Stimulated activated CD4-positive, alpha-beta T cell treated with anti-CD3 and anti-CD28 coated beads, Interleukin-4, amount 100 ng/mL, for 48 hours (primary cell): ENCODE measurements at places on chromosomes 16 and 17.

DNA sequence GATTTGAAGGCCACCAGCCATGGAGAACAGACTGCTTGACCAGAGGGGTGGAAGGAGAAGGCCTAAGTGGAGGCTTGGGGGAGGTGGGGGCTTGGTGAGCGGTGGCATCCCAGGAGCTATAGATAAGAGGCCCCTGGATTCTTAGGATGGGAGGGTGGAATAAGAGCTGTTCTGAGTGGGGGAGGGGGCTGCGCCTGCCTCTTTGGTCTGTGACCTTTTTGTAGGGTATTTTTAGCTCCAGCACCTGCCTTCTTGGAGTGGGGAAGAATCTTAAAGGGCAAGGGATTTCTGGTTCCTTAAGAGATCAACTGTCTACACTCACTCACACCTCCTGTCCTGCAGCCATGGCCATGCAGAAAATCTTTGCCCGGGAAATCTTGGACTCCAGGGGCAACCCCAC lies 567 bp downstream of the ENO3 start:
- DNase-seq = no peak

GRCh38 chr16:31192856-31193642 lies 9.5 kb downstream of the PYCARD start:
- no peak for DNase-seq

DNA sequence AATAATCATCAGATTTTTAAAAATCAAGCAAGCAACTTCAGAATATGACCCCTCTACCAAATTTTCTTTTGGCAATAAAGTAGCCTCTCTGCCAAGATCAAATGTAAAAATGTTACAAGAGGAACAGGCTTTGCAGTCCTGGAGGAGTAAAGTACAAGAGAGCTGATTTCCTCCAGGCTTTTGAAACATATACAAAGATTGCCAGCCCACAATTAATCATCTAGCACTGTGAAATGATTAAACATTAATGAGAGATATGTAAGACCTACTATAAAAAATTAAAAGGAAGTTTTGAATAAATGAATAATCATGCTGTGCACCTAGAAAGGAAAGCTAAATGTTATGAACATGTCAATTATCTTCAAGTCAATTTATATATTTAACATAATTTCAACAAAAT lies 26.3 kb downstream of the TXNDC11 start:
- no peak for DNase-seq

- DNase-seq = no peak
These were observed 19.7 kb downstream of the IGF2BP1 start for GRCh38 chr17:49016775-49017463.

DNA sequence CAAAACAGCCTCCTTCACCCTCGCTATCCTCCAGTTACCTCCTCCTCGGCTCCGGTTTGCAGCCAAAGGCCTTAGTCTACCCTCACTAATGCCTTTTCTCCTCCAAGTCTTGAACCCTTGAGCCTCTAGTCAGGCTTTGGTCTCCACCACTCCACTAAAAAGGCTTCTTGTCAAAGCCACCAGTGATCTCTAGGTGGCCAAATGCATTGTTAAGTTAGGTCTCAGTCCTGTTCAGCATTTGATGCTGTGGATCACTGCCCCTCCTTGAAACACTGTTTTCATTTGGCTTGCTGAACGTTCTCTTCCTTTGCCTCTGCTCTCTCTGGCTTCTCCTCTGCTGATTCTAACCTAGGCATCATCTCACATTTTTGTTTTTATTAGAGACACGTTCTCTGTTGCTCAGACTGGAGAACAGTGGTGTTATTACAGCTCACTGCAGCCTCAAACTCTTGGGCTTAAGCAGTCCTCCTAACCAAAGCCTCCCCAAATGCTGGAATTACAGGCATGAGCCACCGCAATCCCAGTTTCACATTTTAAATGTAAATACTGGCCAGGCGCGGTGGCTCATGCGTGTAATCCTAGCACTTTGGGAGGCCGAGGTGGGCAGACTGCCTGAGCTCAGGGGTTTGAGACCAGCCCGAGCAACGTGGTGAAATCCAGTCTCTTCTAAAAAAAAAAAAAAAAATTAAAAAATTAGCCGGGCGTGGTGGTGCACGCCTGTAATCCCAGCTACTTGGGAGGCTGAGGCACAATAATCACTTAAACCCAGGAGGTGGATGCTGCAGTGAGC lies 1.1 kb downstream of the SGF29 start:
- no peak for DNase-seq

DNA sequence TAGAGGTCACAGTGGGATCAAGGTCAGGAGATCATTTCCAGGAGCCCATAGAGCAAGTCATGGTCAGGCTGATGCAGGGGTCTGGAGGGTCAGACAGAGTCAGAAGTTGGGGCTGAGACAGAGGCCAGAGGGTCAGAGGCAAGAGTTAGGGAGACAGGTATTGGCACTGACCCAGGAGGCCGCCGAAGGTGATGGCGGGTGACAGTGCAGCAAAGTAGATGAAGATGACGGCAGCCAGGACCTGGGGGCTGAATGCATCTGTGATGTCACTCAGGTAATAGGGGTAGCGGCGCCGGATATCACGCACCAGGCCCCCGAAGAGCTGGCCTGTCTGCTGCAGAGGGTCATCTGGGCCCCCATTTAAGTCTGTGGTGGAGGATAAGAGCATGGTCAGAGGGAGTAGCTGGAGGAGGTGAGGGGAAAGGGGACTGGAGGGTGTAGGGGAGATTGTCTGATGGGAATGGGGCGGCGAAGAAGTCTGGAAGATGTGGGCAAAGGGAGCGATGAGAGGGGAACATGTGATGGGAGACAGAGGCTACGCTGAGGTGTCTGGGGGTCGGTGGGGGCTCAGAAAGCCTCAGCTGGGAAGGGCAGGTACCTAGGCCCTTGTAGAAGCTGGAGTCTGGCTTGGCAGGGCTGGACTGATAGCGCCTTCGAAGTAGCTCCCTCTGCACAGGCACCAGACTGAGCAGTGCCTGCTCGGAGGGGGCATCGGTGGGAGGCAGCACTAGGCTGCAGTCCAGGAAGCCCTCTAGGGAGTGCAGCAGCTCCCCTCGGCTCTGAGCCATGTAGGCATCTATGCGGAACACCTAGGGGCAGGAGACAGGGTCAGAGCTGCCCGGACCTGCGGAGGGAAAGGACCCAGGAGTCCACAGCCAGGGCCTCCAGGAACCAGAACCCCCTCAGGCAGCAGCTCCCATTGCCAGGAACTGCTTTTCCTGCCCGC lies 9.8 kb downstream of the SLC4A1 start:
- DNase-seq = no peak

DNA sequence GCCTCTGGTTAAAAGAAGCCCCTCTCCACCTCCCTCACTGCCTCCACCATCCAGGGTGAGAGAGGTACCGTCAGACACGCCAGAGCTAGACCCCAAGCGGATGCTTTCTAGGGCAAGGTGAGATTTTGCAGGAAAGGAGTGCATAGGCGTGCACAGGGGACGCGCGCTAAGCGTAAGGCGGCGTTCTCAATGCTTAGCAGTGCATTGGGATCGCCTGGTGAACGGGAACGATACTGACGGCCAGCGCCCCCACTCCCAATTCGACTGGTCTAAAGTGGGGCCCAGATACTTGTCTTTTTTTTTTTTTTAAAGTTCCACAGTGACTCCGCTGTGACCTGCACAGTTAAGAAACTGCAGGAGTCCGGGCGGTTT lies 57.9 kb upstream of the CREBBP start:
- no peak for DNase-seq

DNA sequence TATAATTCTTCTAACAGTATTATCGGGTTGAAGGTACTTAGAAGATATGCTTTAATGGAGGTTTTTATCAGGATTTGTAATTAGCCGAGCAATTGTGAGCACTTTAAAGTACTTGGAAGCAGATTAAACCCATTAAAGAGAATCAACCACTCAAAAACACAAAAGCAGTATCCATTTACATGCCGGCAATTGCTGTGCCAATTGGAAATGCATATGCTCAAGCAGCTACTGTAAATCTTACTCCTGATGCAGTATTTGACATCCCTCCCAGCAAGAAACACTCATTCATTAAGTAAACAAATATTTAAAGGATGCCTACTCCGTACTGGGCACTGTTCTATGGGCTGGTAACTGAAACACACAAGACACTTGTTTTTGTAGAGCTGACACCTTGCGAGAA lies 11.4 kb upstream of the CCL1 start:
- no peak for DNase-seq

GRCh38 chr16:81784072-81784795 lies 5.1 kb downstream of the PLCG2 start:
- DNase-seq = no peak

GRCh38 chr17:81340607-81341515 lies 45.8 kb upstream of the SLC38A10 start:
- no peak for DNase-seq

DNA sequence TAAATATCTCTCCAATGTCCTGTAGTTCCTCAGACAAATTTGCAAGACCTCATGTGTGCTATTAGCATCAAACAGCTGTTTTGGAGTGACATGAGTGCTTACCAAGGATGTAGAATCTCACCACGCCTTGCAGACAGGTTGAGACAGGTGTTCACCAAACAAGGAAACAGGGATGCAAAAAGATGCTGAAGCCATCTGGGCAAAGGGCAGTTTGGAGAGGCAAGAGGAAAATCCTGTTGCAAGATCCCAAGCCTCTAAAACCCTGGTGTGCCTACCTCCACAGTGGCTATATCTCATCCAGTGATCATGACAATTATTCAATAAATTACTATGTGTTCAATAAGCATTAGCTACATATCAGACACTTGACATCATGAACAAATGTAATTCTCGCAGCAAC lies 373.7 kb downstream of the SOX9 start:
- DNase-seq = no peak

DNA sequence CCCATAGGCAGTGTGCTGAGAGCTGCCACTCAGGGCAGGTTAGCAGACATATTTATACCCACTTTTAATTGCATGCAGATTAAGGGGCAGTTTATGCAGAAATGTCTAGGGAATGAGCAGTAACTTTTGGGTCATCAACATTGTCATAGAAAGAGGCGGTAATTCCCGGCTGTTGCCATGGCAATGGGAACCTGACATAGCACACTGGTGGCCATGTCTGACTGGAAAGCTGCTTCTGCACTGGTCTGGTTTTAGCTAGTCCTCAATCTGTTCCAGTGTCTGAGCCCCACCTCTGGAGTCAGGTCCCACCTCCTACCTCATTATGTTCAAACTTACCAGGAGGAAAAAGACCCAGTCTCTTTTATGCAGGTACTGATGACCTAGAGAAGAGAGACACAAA lies 31.5 kb upstream of the TNRC6C start:
- DNase-seq = no peak

- DNase-seq = no peak
These were observed 37.0 kb downstream of the RNF135 start for GRCh38 chr17:31007695-31008373.

DNA sequence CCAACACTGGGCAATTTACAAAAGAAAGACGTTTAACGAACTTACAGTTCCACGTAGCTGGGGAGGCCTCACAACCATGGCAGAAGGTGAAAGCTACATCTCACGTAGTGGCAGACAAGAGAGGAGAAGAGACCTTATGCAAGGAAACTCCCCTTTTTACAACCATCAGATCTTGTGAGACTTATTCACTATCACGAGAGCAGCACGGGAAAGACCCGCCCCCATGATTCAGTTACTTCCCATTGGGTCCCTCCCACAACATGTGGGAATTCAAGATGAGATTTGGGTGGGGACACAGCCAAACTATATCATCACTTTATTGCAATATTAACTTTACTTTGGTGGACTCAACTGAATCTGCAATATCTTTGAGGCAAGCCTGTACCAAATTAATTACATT lies 11.9 kb upstream of the ENGASE start:
- no peak for DNase-seq

DNA sequence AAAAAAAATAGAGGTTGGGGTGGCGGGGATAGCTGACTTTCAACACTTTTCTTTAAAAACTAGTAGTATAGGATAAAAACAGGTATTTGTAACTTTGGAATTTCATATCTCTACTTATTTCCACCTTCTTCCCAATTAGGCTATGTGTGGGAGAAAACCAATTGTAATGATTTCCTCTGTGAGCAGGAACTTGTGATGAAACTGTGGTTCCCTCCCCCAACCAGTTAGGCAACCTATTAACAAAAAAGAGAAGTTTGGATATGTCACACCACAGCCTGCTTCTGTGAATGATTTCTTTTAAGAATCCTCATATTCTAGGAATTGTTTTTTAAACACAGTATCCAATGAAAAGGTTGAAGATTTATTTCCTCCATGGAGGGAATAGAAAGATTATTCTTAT lies 1.9 kb downstream of the IGSF6 start:
- no peak for DNase-seq

DNA sequence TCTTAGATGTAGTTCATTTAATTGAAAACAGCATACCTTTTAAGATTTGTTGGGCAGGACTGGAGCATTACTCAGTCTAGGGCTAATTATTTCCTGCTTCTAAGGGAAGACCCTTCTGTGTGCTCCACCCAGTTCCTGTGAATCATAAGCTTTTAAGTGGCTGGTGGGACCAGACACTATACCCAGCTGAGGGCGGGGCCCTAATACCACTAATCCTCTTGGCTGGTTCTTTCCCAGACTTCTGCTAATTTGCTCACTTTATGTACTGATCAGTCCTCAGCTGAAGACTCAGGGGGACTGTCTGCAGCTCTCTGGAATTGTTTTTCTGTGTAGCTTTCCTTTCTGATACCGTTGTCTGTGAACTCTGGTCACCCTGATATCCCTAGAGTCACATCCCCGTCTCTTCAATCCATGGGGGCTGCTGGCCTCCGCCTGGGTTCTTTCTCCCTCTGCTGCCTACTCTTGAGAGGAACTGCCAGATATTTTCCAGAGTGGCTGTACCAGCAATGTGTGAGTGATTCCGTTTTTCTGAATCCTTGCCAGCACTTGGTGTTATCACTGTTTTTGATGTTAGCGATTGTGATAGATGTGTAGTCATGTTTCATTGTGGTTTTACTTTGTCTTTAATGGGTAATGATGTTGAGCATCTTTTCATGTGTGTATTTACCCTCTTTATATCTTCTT lies 35.1 kb downstream of the MFSD11 start:
- DNase-seq = no peak

DNA sequence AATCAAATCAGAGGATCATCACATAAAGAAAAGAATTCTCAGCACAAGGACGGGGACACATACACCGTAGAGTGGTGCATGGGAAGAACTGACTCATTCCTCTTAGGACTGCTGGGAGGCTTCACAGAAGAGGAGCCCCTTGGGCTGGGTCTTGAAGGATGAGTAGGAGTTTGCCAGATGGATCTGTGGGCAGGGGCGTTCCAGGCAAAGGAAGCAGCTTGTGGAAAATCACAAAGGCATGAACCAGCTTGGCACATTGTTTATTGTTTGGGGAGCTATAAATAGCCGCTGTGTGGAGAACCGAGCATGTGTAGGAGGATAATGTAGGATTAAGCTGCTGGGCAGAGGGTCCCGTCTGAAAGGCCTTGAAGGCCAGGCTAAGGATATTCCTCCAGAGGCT lies 5.1 kb upstream of the SLC16A11 start:
- DNase-seq = no peak

DNA sequence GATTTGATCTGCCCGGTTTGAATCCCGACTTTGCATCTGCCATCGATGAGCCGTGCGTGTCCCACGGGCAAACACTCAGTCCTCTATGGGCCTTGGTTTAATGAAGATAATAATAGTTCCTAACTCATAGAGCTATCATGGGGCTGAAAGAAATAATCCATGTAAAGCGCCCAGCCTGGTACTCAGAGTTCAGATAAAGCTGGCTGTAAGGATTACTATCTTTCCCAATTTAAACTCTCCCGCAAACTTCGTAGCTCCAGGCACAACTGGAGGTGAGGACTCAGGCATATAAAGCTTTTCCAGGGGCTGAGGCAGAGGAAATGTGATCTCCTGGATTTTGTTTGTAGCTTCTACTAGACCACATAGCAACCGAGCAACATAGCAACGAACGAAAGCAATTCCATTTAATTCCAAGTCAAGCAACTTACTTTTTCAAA lies 16.3 kb downstream of the ALOX15 start:
- no peak for DNase-seq
